Spleen (tissue), 13 donors: ENCODE measurements at places on chromosomes 5 and 9. TPM values are rescaled to one million over a fixed set of nuclear protein-coding genes. Genes with fewer than 3 reads are reported as not detected.
A peak's percentile ranks its signal among the peaks of the same experiment; 100 is the strongest.

DNA sequence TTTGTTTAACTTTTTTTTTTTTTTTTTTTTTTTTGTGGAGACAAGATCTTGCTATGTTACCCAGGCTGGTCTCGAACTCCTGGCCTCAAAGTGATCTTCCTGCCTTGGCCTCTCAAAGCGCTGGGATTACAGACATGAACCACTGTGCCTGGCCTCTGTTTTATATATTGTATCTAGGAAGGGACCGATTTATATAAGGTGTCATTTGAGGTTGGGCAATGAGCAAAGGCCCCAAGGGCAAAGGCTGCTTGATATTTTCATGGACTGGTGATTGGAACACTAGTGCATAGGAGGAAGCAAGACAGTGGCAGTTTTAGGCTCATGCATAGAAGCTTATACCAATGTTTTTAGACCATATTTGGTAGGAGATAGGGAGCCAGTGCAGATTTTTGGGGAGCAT is 3.2 kb downstream of the SLC26A2 start:
- DNase-seq, result no peak
- H3K27ac ChIP-seq, result no peak overlapping the region
- no peaks in the 10 kb centered on the region for H3K36me3 ChIP-seq
- no peaks in the 10 kb centered on the region for H3K27me3 ChIP-seq
- H3K4me3 ChIP-seq, result no peak overlapping the region
- peaks cover 27% of the 10 kb centered on the region for H3K4me1 ChIP-seq

DNA sequence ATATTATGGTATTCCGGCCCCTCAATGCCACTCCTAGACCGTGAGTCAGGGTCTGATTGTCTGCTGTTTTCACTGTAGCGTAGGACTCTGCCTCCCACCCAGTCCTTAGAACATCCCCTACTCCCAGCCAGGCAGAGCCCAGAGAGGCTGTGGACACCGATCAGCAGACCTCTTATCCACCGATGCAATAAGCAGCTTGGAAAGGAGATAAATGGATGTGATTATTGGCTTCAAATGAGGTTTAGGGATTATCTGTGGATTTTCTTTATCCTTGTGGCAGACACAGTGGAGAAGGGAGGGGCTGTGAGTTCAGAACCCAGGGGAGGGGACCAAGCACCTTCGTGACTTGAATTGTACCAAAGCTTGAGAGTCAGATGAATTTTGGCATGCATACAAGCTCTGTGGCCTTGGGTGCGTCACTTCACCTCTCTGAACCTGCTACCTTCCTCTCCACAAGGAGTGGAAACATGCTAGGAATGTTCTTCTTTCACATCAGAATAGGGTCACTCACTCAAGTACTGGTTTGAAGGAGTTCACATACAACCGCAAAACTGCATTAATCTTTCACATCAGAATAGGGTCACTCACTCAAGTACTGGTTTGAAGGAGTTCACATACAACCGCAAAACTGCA is 83.1 kb upstream of the CPLX2 start:
- no peaks in the 10 kb centered on the region for H3K4me1 ChIP-seq
- H3K4me3 ChIP-seq, result no peak overlapping the region
- H3K27ac ChIP-seq, result no peak overlapping the region
- no peak for DNase-seq
- H3K36me3 ChIP-seq, result no peaks in the 10 kb centered on the region

- no peaks in the 10 kb centered on the region for H3K27me3 ChIP-seq
- peaks cover 72% of the 10 kb centered on the region for H3K36me3 ChIP-seq
- H3K4me3 ChIP-seq, result no peak overlapping the region
- peak; percentile 86 for DNase-seq
Observed at GRCh38 chr5:134132372-134133187, 18.1 kb downstream of the TCF7 start.

- H3K4me3 ChIP-seq, result no peak overlapping the region
- H3K27me3 ChIP-seq, result no peaks in the 10 kb centered on the region
- H3K27ac ChIP-seq, result no peak overlapping the region
- H3K36me3 ChIP-seq, result no peaks in the 10 kb centered on the region
- no peaks in the 10 kb centered on the region for H3K4me1 ChIP-seq
Observed at GRCh38 chr9:93391898-93392297, 59.6 kb upstream of the FAM120A start.

DNA sequence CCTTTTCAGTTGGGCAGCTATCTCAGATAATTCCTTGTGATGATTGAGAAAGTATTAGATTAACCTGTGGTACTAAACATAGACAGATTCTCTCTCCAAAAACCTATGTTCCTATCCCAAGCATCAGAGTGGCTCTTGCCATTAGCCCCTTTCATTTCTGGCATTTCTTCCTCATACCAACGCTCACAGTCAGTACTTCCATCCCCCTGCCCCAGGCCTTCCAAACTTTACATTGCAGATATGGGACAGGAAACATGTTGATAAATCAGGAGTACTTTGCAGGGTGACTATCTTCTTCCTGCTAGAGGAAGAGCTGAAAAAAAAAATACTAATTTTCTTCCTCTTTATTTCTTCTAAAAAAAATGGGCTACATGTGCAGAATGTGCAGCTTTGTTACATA is 442.6 kb upstream of the RGMB start:
- no peaks in the 10 kb centered on the region for H3K36me3 ChIP-seq
- no peak for DNase-seq
- no peak overlapping the region for H3K27ac ChIP-seq
- H3K27me3 ChIP-seq, result no peaks in the 10 kb centered on the region
- no peaks in the 10 kb centered on the region for H3K4me1 ChIP-seq
- no peak overlapping the region for H3K4me3 ChIP-seq

DNA sequence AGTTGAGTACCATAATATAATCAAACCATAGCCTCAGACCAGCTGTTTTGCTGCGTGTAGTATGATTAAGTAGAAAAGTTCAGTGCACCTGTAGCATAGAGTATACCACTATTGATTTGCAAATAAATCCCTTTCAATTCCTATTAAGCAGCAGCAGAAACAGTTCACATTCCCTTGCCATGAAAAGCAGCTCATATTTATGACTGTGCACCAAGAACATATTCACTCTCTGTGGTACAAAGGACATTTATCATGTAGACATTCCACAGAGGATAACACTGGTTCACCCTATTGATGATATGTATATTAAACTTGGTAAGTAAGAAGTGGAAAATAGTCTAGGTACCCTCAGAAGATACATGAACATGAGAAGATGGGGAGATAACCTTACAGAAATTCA is 1689.1 kb upstream of the CDH6 start:
- no peak for DNase-seq
- H3K27me3 ChIP-seq, result no peaks in the 10 kb centered on the region
- no peak overlapping the region for H3K27ac ChIP-seq
- no peak overlapping the region for H3K4me3 ChIP-seq
- H3K36me3 ChIP-seq, result no peaks in the 10 kb centered on the region

DNA sequence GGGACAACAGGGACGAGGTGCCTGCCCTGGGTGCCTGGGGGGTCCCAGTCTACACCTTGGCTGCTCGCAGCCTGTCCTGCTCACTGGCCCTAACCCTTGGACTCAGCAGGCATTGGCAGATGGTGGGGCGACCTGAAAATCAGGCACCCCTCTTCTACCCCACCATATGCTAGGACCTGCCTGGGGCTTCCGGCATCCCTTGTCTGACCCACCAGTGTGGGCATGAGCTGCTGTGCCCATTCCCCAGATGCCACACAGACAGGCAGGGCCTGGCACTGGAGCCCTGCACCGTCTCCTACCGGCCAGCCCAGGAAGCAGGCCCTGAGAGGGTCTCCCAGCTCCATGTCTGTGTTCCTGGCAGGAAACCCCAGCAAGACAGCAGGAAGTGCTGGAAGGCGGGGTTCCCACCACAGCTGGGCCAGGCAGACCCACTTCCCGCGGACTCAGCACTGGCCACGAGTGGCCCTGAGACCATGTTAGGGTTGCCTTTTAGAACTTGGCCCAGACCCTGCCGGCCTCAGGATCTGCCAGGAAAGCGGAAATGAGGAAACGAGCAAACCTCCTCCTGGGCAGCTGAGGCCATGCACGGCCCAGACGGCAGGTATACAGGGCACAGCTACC is 3.1 kb downstream of the NINJ1 start:
- H3K36me3 ChIP-seq, result peaks cover 24% of the 10 kb centered on the region
- no peak overlapping the region for H3K4me3 ChIP-seq
- H3K4me1 ChIP-seq, result peaks cover 95% of the 10 kb centered on the region
- peak; percentile 89 for DNase-seq

DNA sequence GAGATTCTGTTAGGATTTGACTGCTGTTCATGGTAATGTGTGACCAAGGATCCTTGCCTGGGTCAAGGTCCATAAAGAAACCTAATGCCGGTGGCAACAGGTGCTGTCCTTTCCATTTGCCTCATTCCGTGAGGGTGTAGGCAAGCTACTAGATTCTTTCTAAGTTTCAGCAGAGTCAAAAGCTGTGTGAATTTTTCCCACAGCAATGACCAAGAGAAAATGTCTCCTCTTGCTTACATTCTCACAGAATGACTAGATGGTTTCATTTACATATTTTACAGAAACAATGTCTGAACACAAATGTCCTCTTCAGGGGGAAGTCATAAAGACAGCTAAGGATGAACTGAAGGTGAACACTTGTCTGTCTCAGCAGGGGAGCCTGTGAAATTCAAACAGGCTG is 75.3 kb upstream of the SV2C start:
- H3K27ac ChIP-seq, result no peak overlapping the region
- no peaks in the 10 kb centered on the region for H3K4me1 ChIP-seq
- no peaks in the 10 kb centered on the region for H3K27me3 ChIP-seq
- H3K4me3 ChIP-seq, result no peak overlapping the region
- DNase-seq, result no peak

The B4GALT1 gene
- 25.4 TPM for polyA plus RNA-seq

GRCh38 chr9:122051351-122052321 is 41.5 kb downstream of the TTLL11 start:
- no peaks in the 10 kb centered on the region for H3K4me1 ChIP-seq
- no peak for DNase-seq
- no peak overlapping the region for H3K4me3 ChIP-seq
- no peaks in the 10 kb centered on the region for H3K36me3 ChIP-seq
- H3K27me3 ChIP-seq, result no peaks in the 10 kb centered on the region

DNA sequence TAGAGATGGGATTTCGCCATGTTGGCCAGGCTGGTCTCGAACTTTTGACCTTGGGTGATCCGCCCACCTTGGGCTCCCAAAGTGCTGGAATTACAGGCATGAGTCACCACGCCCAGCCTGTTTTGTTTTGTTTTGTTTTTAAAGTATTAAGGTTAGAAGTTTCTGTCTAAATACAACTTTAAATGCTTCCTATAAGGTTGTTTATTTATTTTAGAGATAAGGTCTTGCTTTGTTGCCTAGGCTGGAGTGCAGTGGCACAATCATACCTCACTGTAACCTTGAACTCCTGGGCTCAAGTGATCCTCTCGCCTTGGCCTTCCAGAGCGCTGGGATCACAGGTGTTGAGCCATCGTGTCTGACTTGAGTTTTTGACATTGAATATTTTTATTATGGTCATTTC is 11.4 kb downstream of the MRRF start:
- no peak overlapping the region for H3K27ac ChIP-seq
- H3K4me1 ChIP-seq, result peaks cover 9% of the 10 kb centered on the region
- DNase-seq, result no peak
- no peaks in the 10 kb centered on the region for H3K27me3 ChIP-seq

- H3K36me3 ChIP-seq, result no peaks in the 10 kb centered on the region
- peak overlapping the region; percentile 45 for H3K27ac ChIP-seq
- DNase-seq, result no peak
- H3K4me3 ChIP-seq, result peak overlapping the region; percentile 8
Observed at GRCh38 chr5:156327296-156327695, 332 bp downstream of the SGCD start.
